ENCODE measurements at places on chromosomes 12 and 14.

GRCh38 chr14:23436327-23437132 is 1.1 kb upstream of the MYH7 start:
- no peak for DNase-seq

GRCh38 chr14:77076113-77076631 is 21.9 kb upstream of the CIPC start:
- no peak for DNase-seq

DNA sequence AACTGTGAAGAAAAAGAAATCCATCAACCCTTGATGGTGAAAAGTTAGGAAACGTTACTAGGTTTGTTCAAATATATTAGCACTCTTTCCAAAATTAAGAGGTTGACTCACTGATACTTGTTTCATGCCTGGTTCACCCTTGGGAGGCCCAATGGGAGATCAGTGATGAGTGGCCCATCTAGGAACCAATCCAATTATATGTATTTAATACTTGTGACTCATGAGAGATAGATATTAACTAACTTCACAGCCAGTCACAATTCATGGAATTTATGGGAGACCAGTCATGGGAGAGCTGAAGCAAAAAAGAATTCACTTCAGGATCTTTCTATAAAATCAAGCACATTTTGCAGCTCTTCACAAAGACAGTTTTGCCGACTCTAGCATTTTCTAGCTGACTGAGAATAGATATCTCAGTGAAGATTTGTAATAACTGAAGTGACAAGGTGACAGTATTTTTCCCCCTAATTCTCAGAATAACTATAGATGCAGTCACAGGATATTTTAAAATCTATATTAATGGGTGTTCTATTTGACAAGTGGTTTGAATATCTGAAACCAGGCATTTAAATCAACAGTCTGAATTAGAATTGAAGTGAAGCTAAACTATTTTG is 230.2 kb downstream of the EPS8 start:
- no peak for DNase-seq

DNA sequence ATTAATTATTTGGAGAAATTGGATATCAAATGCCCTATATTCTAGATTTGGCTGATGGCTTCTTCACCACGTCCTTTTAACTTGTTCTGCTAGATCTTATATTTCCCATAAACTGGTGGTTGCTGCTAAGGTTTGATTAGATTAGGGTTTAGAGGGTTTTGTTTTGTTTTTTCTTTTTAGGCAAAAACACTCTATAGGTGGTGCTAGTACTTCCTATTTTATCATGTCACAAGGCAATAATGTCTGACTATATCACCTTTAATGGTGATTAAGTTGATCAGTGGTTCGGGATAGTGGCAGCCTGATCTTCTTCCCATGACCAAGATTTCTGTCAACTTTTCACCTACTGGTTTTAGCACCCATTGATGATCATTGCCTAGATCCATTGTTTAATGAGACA is 455.1 kb downstream of the RAD51B start:
- DNase-seq, result no peak

- DNase-seq, result no peak
These were observed 4.8 kb upstream of the KRT74 start for GRCh38 chr12:52578469-52578868.

DNA sequence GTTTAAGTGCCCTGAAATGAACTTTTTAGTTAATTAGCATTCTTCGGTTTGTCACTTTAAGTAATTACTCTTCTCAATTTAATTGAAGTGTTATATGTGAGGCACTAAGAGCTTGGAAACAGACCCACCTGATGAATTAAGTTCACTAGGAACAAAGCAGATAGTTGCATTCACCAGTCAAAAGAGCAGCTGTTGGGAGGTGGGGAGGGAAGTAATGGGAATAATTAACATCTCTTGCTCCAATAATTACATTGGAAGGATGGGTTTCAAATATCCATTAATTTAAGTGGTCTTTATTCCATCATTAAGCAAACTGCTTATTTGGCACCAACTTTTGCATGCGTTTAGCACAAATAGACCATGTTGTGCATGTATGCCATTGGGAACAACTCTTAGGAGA is 667.2 kb downstream of the GALC start:
- no peak for DNase-seq

DNA sequence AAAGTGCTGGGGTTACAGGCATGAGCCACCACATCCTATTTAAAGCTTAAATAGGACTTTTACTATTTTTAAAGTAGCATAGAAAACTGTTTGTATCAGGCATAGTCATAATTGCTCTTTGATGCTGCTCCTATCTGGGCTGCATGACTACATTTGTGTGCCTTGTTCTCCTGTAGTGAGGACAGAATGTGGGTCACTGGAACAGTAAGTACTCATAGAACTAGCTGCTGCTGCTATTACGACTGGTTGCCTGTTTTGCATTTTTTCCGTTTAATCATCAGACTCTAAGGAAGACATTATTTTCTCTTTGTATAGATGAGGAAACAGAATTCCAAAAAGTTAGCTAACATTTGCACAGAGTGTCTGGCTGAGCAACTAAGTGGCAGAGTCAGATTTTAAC is 42.8 kb downstream of the ZC3H14 start:
- DNase-seq, result no peak

DNA sequence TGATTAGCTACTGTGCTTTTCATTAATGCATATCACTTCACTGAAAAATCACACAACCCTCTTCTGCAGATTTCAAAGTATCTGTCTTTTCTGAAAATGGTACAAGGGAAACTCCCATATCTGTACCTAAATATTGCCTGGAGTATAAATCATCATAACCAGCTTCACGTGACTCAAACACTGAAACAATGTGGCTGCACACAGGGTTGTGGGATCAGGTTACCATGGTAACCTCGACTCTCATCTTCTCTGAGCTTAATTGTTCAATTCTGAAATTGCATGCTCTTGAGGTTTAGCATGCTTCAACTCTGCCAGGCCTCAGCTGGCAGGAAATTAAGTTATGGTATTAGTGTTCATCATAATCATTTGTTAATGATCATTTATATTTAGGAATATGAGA is 77.5 kb upstream of the CPSF6 start:
- DNase-seq, result no peak

Measured in SW 1271 (cell line).